Anterior cingulate cortex (tissue), 58 donors: ENCODE measurements at places on chromosomes 6 and 20.

GRCh38 chr6:158316022-158316421 is 3.8 kb downstream of the TULP4 start:
- DNase-seq: no peak

- no peak for DNase-seq
Measured at GRCh38 chr6:159929819-159930218, 39.0 kb downstream of the MAS1 start.

DNA sequence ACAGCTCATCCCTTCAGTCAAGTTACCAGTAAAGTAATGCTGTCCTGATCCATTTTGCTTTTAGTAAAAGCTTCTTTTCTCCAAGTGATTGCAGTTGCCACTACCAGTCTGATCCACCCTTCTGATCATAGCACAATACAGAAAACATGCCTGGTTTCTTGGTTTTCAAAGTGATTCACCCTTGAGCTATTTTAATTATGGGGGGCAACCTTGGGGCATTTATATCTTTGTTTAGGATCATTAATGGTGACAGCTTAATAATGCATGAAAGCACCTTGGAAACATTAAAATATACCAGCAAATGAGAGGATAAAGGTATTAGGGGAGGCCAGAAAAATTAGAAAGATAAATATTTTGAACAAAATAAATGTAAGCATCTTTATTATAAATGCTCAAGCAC is 38.4 kb downstream of the LRRC1 start:
- DNase-seq: no peak

GRCh38 chr20:55961376-55962330 is 43.7 kb downstream of the CBLN4 start:
- no peak for DNase-seq

- DNase-seq: no peak
Measured at GRCh38 chr6:97128507-97128906, 154.5 kb downstream of the MMS22L start.

DNA sequence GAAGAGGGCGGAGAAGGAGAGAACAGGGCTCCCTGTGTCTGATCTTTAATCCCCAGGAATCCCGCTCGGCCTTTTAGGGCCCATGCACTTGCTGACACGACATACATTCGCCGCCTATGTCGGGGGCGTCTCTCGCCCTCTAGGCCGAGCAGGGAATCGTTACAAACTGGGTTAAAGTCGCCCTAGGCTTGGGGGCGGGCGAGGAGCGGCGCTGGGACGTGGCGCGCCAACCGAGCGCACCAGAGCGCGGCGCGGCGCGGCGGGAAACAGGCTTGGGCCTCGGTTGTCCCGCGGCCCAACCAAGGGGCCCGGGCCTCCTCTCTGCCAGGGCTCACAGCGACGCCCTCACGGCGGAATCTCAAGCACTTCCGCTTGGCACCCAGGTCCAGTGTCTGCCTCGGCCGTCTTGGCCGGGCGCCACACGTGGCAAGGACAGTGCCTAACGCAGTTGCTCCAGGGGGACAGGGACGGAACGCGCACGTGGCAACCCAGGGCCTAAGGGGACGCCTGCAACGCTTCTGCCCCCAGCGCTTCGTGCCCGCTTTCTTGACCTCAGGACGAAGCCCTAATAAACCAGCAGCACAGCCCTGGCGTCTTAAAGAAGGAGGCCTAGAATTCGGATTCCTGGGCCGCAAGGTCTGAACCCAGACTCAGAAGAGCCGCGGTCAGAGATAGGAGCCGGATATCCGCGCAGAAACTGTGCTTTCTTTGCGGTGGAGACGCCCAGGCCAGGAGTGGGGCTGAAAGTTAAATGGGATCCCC is 71.5 kb downstream of the NCR2 start:
- DNase-seq: no peak

GRCh38 chr20:48898896-48899530 is 22.5 kb upstream of the ARFGEF2 start:
- DNase-seq: no peak

DNA sequence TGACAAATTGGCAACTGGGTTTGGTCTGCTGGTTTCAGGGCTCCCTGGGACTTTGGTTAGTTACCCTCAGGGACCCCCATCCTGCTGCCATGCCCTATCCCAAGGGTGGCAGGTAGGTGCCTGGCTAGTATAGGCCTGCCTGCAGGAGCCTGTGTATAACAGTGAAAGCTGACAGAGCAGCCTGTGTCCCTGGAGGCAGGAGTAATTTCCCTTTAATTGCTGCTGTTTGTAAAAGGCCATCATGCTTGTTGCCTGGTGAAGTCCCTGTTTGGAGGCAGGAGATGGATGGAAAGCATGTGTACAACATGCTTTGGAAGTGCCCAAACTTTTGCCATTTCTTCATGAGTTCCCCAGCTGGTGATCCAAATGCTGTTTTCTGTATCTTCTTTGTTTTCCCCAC is 30.1 kb downstream of the CMTR1 start:
- DNase-seq: no peak

DNA sequence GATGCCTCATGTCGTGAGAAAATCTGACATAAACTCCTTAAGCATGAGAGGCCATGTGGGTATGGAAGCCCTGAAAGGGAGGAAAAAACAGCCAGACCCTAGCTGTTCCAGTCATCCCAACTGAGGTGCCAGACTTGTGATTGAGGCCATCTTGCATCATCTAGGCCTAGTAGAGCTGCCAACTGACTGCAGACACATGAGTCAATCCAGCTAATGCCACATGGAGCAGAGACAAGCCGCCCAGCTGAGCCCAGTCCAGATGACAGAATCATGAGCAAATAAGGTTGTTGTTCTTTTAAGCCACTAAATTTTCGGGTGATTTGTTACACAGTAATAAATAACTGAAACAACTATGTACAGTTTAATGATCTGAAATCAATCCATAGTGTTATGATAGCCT is 680.9 kb downstream of the MAFB start:
- no peak for DNase-seq

GRCh38 chr6:31966997-31967925 is 4.7 kb downstream of the DXO start:
- DNase-seq: no peak

DNA sequence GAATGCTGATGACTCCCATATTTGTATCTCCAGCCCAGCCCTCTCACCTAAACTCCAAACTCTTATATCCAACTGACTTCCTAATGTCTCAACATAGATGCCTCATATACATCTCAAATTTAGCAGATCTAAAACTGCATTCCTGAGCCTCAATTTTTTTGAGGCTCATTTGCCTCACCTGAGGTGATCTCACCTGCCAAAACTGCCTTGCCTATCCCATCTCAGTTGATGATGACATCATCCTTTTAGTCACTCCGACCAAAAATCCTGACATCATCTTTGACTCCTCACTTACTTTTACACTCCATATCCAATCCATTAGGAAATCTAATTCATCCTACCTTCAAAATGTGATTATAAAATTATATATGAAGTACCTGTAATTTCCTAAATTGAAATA is 25.6 kb upstream of the SLPI start:
- no peak for DNase-seq

DNA sequence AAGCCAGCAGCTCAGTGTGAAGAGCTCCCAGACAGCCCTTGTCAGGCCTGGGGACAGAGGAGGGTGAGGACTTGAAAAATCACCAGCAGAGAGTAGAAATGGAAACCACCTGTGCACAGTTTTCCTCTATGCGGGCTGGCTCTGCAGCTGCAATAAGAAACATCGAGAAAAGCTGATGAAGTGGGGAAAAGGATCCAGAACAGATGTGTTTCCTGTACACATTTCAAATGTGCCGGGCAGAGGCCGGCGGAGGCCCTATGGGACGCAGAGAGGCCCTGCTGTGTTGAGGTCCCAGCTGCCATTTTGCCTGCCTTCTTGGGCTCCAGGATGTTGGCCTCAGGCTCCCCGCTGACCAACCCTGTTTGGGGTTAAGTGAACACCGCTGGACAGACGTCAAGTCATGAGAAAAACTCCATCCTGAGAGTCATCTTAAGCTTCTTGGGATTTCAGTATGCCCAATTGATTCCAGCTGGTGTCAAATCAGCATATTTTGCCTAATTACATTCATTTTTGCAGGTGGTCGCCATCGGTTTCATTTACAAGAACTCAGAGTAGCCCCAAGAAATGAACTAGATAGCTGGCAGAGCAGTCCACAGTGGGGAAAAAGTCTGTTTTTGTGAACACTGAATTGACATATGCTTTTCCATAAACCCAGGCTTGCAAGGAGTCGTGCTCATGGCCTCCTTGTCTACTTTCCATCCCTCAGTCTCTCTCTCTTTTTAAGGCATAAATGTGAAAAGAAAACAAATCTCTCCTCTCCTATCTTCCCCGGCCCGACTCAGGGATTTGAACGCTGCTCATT is 150.4 kb upstream of the PHACTR3 start:
- no peak for DNase-seq

GRCh38 chr20:22303523-22303922 is 280.8 kb downstream of the FOXA2 start:
- DNase-seq: no peak

DNA sequence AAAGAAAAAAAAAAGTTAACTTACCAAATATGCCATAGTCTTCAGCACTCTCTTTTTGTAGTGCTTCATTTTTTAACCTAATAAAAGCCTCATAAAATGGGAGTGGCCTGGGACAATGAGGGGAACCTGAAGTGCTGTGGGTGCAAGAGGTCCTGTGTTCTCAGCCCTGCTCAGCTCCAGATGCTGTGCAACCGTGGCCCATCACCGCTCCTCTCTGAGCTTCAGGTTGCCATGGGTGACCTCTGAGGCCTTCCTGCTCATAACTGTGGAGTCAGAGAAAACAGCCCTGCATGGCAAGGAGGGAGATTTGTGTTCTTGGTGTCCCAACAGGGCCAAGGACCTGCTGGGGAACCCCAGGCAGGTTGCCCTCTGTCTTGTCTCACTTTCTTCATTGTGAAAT is 10.0 kb downstream of the TCF15 start:
- DNase-seq: no peak

GRCh38 chr20:51462566-51463276 is 79.8 kb downstream of the NFATC2 start:
- DNase-seq: no peak

- DNase-seq: no peak
Measured at GRCh38 chr20:63204362-63204761, 11.6 kb downstream of the YTHDF1 start.

- DNase-seq: no peak
Measured at GRCh38 chr6:34897130-34897529, 8.1 kb downstream of the ANKS1A start.

DNA sequence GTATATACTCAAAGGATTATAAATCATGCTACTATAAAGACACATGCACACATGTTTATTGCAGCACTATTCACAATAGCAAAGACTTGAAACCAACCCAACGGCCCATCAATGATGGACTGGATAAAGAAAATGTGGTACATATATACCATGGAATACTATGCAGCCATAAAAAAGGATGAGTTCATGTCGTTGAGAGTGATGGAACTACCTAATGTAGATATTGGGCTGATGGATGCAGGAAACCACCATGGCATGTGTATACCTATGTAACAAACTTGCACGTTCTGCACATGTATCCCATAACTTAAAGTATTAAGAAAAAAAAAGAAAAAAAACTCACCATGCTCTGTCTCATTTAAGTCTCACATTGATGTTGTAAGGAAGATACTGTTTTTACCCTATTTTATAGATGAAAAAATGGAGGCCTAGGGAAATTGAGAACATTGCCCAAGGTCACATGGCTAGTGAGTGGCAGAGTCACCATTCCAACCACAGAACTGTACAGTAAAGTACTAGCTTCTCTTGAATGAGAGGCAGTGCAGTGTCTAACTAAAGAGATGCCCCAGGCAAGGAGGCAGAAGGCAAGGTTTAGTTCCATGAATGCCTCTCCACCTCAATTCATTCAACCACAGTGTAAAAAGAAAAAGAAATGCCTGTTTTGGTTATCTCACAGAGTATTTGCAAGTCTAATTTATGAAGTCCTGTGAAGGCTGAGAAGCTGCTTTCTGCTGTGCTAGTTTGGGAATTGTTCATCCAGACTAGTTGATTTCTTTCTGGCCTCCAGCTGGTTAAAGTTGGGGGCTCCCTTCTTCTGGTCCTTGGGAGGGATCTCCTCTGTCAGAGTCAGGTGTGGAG is 68.2 kb downstream of the FIG4 start:
- no peak for DNase-seq

GRCh38 chr20:51712501-51713212 is 55.5 kb downstream of the ATP9A start:
- DNase-seq: peak; percentile 25

DNA sequence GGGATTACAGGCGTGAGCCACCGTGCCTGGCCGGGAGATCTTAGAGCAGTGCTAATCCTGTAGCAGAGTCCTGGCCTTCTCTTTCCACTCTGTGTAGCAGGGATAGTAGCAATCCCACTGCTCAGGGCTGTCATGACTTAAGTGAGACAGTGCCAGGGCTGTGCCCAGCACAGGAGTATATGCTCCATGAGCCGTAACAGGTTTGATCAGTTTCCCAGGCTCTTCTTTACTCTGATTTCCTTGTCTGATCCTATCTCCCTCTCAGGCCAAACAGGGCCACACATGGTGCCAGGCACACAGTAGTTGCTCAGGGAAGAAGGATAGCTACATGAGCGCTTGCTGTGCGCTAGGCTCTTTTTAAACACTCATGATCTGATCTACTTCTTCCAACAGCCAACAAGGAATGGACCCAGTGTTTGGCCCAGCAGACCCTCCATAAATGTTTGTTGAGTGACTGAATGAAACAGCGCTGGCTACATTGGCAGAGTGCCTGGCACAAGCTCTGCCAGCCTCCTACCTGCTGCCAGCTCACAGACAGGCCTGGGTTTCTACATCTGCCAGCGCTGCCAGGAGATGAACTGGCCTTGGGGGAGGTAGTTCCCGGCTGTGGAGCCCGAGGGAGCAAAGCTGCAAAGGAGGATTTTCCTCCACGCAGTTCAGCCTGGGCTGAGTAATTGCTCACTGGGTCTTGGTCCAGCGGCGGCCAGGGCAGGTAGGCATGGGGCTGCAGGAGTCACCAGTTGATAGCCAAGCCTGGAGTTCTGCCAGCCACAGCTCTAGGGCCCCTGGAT is 36.9 kb downstream of the SNAI1 start:
- no peak for DNase-seq

GRCh38 chr6:42417641-42418112 is 34.0 kb downstream of the TRERF1 start:
- DNase-seq: peak; percentile 14

DNA sequence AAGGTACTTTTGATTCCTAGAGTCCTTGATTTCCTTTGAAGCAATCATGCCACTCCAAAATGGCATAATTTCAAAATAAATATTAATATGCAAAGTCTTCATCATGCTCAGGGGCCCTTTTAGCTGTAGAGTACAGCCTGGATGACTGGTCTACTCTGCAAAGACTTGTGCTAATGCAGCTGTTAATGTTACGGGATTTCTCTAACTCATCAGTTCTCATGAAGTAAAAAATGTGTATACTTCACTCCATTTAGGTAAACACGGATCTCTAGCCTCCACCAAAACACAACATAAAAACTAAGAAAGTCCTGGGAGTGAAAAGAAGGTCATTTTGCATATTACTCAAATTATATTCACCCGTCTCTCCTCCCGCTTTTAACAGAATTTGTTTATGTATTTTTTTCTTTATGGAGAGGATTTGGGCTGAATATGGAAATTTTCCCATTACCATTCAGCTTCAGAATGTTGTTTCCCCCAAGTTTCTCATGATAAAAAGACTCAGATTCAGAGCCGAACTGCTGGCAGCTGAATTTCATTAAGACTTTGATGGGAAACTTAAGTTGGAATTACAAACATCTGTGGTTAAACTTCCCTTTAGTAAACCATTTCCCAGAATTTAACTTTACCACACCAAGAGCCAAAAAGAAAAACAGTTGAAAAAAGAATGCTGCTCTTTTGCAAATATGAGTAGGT is 8.7 kb downstream of the LAMA4 start:
- no peak for DNase-seq
